Vagina (tissue), 2 donors: ENCODE measurements at places on chromosomes 12 and 14.

DNA sequence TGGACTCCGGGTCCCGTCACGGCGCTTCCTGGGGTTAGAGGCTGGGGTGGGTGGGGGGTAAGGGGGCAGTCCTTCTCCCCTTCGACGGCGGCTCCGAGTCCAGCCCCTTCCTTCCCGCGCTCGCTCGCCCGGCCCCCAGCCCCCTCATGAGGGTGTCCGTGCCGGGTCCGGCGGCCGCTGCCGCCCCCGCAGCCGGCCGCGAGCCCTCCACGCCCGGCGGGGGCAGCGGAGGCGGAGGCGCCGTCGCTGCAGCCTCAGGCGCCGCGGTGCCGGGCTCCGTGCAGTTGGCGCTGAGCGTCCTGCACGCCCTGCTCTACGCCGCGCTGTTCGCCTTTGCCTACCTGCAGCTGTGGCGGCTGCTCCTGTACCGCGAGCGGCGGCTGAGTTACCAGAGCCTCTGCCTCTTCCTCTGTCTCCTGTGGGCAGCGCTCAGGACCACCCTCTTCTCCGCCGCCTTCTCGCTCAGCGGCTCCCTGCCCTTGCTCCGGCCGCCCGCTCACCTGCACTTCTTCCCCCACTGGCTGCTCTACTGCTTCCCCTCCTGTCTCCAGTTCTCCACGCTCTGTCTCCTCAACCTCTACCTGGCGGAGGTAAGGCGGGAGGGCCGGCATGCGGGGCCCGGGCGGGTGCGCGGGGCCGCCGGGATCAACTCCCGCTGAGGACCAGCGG lies 500 bp downstream of the GPR137C start:
- no peak for DNase-seq

DNA sequence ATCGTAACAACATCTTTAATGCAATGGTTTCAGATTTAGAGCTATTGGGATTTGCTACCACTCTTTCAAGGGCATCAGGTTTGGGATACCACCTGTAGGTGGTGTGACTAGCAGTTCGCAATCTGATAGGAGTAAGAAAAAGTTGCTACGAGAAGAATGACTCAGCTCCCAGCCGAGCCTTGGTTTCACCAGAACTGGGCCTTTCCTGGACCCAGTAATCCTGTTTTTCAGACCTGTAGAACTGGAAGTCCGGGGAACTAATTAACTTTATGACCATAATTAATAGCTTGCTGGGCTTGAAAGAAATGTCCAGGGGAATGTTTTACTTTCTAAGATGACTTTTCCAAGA lies 770 bp downstream of the ABHD4 start:
- DNase-seq = no peak

- no peak for DNase-seq
These were observed 23.5 kb downstream of the BHLHE41 start for GRCh38 chr12:26101350-26101734.

- no peak for DNase-seq
These were observed at the start of gene SERPINA6 for GRCh38 chr14:94322648-94323570. Gene SERPINA6 (minus strand): TSS chr14:94323336. CDS start chr14:94314648, 8,688 bp downstream.

DNA sequence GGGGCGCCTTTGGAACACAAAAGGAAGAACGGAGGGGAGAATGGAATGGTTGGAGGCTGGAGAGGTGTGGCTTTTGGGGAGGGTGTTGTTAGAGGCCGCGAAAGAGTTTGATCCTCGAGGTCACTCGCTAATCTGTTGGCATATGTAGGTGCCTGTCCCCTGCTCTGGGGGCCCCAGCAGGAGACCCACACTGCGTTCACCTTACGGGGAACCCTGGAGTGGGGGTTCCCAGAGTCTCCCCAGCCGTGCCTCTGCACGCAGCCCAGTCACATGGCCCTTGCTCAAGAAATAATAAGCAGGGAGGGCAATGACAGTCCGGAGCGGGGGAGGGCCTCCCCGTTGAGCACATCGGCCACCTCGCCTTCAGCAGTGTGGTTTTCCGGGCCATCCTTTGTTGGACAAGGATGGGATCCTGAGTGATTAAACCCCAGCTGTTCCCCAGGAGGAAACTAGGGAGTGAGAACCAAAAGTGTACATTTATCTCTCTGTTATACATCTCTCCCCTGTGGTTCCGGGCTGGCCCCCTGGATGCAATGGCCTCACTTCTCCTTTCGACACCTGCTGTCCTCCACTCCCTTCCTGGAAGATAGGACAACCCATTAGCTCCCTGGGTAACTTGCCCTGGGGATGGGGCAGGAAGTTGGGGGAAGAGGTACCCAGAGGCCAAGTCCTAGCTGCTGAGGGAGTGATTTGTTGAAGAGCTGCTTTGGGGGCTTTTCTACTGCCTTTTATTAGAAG lies 1.3 kb downstream of the PLEKHG3 start:
- no peak for DNase-seq

DNA sequence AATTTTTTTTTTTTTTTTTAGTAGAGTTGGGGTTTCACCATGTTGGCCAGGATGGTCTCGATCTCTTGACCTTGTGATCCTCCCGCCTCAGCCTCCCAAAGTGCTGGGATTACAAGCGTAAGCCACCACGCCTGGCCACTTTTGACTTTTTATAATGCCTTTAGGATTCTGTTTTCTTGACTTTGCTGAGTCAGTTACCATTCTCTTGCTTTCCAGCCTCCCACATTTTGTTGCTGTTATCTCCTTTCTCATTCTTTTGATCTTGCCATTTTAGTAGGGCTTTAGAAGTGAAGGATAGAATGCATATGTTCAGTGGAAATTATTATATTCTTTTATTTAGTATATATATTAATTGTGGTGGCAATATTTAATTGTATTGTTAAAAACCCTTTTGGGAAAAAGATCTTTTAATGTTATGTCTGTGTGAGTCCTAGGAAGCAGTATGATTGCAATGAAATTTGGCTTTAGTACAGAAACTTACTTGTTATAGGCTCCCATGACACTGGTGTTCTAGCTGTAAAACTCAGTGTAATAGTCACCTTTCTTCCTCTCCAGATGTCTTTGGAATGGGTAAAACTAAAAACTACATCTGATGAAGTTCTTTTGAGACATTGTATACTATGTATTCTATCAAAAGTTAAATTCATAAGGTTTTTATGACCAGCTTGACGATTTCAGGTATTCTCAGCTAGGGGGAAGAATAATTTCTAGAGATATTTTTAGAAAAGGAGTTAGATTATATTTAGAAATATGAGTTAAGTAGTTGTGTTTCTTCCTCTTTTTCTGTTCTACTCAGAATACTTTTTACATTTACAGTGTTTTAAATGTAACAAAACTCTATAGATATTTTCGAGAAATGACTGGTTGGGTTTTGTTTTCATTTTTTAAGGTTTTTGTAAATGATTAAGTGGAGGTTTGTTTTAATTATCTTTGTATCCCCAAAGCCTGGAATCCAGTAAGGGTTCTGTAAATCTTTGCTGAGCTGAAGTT lies 74.7 kb downstream of the APAF1 start:
- no peak for DNase-seq

GRCh38 chr12:66011731-66012130 lies 118.8 kb downstream of the LLPH start:
- no peak for DNase-seq

GRCh38 chr12:11652351-11653040 lies 3.0 kb downstream of the ETV6 start:
- DNase-seq = no peak

DNA sequence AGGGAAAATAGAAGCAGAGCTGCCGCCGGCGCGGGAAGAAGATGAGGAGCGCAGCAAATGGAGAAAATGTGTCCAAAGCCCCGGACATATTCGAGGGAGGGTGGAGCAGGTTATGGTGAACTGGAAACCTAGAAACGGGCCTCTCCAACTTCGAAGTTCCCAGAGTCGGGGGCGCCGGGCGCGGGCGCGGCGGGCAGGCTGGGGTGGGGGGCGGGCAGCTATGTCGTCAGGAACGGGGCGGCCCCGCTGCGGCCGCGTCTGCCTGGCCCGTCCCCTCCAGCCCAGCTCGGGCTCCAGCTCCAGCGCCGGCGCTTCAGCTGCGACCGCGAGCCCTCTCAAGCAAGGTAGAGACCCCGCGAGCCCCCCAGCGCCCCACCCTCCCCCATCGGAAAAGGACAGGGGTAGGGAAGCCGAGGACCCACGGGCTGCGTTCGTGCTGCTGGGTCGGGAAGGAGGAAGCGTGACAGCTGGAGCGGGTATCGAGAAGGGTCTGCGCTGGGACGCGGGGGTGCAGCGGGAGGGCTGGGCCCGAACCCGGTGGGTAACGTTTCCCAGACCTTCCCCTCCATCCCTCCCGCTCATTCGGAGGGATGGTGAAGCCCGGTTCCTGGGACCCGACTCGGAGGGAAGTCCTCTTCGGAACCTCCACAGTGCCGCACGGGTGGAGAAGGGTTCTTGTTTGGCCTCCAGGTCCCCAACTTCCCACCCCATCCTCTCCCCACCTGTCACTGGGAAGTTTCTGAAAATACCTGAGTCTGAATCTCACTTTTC lies 1.0 kb downstream of the DGKA start:
- no peak for DNase-seq

- no peak for DNase-seq
These were observed 82.6 kb upstream of the CCDC91 start for GRCh38 chr12:28107679-28108078.

- no peak for DNase-seq
These were observed 52.3 kb upstream of the BCL2L14 start for GRCh38 chr12:12018454-12018853.

DNA sequence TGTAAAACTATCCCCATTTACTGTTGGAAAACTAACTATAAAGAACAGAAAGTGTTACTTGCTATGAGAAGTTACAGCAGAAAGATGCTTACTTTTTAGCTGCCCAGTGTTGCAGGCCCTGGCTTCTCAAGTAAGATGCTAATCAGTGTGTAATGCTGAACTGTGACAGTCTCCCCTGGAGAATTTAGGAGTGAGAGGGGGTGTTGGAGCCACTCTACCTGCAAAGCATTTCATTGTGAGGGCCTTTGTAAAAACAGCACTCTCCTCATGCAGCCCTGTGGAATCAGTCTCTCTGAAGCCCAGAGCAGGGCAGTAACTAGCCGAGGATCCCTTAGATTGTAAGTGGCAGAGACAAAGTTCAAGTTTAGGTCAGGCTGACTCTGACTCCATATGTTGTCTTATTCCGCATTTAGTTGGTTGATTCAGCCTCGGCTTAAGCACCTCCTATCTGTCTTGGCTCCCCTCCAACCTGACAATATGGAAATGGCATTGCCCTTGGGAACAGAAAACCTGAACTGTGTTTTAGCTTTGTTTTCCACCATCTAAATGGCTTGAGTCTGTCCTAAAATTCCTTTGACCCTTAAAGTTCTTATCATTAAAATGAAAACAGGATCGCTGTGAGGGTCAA lies 141.3 kb downstream of the PRKCH start:
- no peak for DNase-seq

GRCh38 chr12:122012184-122012583 lies 9.5 kb upstream of the BCL7A start:
- no peak for DNase-seq

- no peak for DNase-seq
These were observed 53.6 kb upstream of the BCL2L14 start for GRCh38 chr12:12017135-12017581.

DNA sequence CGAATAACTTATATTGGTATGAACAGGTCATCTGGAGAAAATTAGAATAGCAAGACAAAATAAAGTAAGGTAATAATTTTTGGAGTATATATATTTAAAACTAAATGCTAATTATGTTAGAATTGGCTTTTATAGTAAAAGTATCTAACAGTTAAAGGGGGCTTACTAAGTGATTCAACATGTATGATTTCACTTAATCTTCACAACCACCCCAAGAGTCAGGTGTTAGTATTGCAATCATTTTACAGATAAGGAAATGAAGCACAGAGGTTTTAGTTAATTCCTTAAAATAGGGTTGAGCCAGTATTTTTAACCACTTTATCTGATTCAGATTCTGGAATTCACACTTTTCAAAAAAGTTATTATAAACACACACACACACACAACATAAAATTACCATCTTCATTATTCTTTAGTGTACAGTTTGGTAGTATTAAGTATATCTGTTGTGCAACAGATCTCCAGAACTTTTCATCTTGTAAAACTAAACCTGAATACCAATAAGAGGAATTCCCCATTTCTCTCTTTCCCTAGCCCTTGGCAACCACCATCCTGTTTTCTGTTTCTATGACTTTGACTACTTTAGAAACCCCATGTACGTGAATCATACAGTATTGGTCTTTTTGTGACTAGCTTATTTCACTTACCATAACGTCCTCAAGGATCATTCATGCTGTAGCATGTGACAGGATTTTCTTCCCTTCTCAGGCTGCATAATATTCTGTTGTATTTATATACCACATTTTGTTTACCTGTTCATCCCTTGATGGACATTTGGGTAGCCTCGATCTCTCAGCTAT lies 12.5 kb downstream of the A2M start:
- no peak for DNase-seq

DNA sequence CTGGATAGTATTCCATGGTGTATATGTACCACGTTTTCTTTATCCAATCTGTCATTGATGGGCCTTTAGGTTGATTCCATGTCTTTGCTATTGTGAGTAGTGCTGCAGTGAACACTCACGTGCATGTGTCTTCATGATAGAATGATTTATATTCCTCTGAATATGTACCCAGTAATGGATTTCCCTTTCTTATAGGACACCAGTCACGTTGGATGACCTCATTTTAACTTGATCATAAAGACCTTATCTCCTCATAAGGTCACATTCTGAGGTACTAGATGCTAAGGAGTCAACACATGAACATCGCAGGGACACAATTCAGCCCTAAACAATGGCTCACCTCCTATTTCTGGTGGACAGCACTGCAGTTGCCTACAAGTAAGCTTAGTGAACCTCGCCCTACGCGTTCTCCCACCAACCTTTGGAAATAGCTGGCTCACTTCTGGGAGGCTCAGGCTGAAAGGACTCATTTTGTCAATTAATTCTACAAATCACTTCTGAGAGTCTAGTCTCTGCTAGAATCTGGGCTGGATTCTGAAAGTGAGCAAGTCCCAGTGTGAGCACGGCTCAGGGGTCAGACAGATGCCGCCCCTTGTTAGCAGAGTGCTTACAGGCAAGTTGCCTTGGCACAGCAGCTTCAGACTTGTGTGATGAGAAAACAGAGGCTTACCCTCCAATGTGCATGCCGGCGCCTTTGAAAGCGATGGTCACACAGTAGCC lies 183.8 kb upstream of the GSC start:
- DNase-seq = no peak
